Spleen (tissue), 13 donors: ENCODE measurements at places on chromosomes 12 and 14. TPM values are rescaled to one million over a fixed set of nuclear protein-coding genes. Genes with fewer than 3 reads are reported as not detected.

The CLEC2A gene
- not detected for total RNA-seq

DNA sequence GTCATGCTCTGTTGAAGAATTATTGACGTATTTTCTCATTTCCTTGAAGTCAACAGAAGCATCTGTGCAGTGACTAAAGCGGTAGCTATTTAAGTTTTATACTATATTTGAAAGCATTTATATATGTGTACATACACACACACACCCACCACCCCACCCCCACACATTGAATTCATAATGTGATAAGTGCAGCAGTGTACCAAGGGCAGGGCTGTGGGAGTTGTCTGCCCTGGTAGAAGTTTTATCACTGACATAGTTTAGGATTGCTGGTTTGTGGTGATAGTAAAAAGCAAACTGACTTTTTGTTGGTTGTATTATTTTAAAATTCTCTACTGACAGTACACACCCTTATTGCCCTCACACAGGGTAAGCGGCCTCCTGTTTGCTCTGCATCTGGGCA lies 39.1 kb downstream of the GAS2L3 start:
- H3K4me3 ChIP-seq, result no peak overlapping the region
- H3K27me3 ChIP-seq, result no peaks in the 10 kb centered on the region
- H3K4me1 ChIP-seq, result no peaks in the 10 kb centered on the region
- no peaks in the 10 kb centered on the region for H3K36me3 ChIP-seq
- H3K27ac ChIP-seq, result no peak overlapping the region

The AQP6 gene
- not detected for total RNA-seq

DNA sequence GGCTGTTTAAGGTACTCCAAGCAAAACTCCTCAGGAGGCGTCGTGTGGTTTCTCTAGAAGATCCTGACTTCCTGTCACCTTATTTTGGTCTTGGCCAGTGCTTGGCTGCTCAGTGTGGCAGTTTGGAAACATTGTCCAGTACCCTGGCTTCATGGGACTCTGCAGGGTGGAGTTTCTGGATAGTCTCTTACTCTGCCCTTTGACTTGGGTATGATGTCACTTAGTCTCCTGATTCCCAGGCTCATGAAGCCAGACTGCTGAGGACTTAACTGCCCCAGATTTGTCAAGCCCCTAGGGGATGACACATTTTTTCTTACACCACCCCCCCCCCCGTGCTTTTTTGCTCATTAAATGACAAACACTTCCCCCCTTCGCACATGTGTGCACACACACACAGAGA lies 82.7 kb downstream of the ADCK1 start:
- DNase-seq, result peak; percentile 34
- H3K4me1 ChIP-seq, result no peaks in the 10 kb centered on the region
- H3K27ac ChIP-seq, result no peak overlapping the region
- H3K4me3 ChIP-seq, result no peak overlapping the region

- H3K36me3 ChIP-seq, result no peaks in the 10 kb centered on the region
- peaks cover 20% of the 10 kb centered on the region for H3K4me1 ChIP-seq
- no peak for DNase-seq
- H3K27me3 ChIP-seq, result no peaks in the 10 kb centered on the region
These were observed 60.8 kb downstream of the SLC24A4 start for GRCh38 chr14:92383805-92384204.

DNA sequence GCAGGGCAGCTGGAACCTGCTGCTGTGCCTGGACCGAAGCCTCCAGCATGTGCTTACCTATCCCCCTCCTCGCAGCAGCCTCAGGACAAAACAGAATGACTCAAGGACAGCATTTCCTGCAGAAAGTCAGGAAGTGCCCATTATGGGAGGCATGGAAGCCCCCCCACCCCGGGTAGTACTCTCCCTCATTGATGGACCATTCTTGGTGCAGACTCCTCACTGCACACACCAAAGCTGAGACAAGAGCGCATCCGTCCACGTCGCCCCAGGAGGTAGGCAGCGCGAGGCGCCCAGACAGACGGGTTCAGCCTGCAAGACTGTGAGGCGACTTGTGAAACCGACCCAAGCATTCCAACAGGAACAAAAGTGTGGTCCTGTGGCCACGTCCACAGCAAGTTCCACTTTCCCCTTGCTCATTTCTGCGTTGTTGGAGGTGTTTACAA lies 243.9 kb upstream of the ATXN7L3B start:
- H3K4me3 ChIP-seq, result no peak overlapping the region
- no peaks in the 10 kb centered on the region for H3K27me3 ChIP-seq
- H3K36me3 ChIP-seq, result no peaks in the 10 kb centered on the region
- H3K27ac ChIP-seq, result no peak overlapping the region
- H3K4me1 ChIP-seq, result no peaks in the 10 kb centered on the region

DNA sequence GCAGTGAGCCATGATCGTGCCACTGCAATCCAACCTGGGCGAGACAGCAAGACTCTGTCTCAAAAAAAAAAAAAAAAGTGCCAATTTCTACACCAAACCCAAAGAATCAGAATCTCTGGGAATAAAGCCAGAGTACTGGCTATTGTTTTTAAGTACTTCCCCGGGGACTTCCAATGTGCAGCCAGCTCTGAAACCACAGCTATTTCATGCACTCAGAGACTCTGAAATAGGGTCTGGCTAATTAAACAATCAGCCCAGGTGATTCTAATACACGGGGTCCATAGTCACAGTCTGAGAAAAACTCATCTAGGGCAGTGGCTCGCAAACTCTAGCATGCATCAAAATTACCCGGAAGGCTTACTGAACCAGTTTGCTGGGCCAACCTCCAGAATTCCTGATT lies 56.3 kb downstream of the SIX6 start:
- no peaks in the 10 kb centered on the region for H3K4me1 ChIP-seq
- DNase-seq, result no peak
- H3K36me3 ChIP-seq, result no peaks in the 10 kb centered on the region
- no peak overlapping the region for H3K27ac ChIP-seq
- no peak overlapping the region for H3K4me3 ChIP-seq

The DHRS2 gene
- total RNA-seq, result 14.5 TPM

- H3K27me3 ChIP-seq, result no peaks in the 10 kb centered on the region
- peaks cover 100% of the 10 kb centered on the region for H3K4me1 ChIP-seq
- peak overlapping the region; percentile 93 for H3K27ac ChIP-seq
- no peaks in the 10 kb centered on the region for H3K36me3 ChIP-seq
- DNase-seq, result no peak
These were observed 7.9 kb downstream of the HDAC7 start for GRCh38 chr12:47811581-47812484.

The KRT74 gene
- total RNA-seq, result not detected

The ZNF10 gene
- total RNA-seq, result 9.3 TPM
